ENCODE measurements at places on chromosomes 7 and 10.

GRCh38 chr10:7824251-7824650 is 5.9 kb downstream of the TAF3 start:
- no peak for DNase-seq

DNA sequence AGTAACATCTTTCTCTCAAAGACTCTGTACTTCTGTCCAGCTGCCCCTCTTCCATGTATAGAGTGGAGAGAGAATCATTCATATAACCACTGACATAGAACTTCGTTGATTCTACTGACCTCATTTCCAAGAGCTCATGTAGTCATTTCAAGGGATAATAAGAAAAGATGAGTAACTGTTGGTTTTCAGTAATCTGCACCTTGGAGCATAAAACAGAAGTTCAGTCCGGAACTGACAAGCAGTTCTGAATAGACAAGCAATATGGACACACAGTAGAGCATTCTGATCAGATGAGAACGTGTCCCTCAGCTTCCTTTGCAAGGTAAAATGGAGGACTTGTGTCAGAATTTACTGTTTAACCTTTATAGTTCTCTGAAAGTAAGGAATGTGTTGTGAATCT is 847.1 kb downstream of the REEP3 start:
- DNase-seq = no peak

GRCh38 chr7:129989466-129989865 is 36.7 kb upstream of the UBE2H start:
- no peak for DNase-seq

DNA sequence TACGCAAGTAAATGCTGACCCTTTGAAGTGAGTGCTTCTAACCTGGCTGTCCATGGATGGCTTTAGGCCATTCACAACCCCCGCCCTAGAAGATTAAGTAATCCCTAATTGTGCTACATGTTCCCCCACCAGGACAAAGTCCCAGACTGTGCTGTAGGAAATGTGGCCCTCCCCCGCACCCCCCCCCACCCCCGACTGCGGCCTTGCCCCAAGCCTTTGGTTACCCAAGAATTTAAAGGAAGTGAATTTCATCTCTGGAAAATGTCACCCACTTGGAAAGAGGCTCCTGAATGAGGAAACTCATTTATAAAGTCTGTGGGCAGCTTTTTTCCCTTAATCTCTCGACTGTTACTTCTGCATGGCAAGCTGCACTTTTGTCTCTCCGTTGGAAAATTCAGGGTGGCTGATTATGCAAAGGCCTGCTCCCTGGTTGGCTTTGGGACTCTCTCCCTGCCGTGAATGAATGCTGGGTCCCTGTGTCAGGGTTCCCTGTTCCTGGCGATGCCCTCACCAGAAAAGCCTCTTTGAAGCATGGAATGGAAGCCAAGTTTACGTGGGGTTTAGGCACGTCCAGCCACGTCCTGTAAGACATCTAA is 31.4 kb upstream of the AQP1 start:
- no peak for DNase-seq

DNA sequence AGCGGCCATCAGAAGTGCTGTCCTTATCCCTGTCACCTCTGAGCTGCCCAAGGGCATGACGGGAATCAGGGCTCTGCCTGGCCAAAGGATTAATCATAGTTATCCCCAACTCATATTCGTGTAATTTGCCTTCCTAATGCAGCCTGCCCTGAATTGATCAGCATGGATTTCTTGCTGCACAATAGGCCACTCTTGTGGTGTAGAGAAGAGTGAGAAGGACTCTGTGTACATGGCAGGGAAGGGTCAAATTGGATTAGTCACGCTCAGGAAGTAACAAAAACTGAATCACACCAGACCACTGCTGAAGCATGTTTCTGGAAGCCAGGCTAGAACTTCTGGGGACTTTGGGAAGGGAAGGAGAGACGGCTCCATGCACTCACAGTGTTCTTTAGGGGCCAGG is 227.0 kb downstream of the BUB3 start:
- no peak for DNase-seq

- no peak for DNase-seq
Observed at GRCh38 chr7:77649716-77650349, 46.4 kb upstream of the RSBN1L start.

GRCh38 chr7:116699722-116700120 is 27.7 kb downstream of the MET start:
- DNase-seq = no peak

DNA sequence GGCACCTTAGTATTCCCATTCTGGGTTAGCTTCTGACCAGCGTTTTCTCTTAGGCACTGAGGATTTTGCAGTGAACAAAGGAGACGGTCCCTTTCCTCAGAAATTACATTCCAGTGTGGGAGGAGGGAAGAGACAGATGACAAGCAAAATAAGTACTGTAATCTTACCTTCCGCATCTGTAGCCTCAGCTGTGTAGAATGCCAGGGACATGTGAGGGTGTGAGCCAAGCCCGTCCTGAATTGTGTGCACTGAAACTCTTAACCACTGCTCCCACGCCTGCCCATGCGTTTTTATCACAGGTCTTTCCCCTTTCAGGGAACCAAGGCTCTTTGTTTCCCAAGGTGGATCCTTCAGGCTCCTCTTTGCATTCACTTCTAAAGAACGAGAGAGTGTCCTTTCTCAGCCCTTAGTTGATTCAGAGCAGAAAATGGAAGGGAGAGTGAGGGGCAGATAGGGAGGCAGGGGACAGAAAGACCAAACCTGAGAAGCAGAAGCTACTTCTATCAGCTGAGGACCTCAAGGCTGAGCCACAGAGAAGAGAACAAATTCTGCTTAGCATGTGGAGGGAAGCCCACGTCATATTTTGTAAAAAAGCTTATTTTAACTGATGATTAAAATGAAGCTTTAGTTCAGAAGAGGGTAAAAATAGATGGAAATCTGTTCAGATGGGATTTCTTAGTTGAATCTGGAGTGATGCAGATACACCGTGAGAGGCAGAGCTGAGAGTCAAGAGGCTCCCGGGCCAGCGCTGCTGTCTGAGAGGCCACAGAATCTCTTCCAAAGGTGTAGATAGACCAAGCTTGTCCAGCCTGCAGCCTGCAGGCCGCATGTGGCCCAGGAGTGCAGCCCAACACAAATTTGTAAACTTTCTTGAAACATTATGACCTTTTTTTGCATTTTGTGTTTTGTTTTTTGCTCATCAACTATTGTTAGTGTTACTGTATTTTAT is 122.5 kb downstream of the CCNY start:
- no peak for DNase-seq

GRCh38 chr10:88136712-88137111 is 273.3 kb downstream of the PTEN start:
- no peak for DNase-seq

DNA sequence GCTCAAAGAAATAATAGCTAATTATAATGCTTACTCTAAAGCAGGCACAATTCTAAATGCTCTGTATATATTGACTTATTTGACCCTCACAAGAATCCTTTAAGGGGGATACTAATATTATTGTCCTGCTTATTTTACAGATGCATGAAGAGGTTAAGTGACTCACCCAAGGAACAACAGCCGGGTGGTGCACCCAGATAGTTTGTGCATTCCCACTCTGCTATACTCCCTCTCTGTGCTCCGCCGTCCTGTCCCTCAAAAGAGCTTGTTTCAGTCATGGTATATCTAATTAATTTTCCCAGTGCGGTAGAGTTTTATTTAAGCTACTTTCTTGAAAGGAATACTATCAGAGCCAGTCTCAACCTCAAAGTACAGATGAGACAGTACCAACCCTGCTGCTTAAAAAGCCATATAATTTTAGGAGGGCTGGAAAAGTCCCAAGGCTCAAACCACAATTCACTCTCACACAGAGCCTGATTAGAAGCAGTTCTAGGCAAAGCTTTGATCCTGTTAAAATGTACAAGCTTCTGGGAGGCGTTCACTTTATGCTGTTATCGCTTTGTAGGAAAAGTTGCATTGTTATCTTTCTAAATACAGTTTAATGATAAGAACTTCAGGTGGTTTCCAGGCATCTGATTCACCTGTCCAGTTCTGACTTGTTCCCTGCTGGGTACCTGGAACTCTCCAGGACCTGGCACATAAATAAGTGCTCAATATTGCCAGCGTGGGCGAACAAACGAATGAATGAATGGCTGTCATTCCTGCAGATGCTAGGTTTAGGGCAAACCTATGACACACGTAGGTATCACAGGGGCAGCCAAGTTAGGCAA is 261.5 kb upstream of the KLF14 start:
- DNase-seq = no peak

DNA sequence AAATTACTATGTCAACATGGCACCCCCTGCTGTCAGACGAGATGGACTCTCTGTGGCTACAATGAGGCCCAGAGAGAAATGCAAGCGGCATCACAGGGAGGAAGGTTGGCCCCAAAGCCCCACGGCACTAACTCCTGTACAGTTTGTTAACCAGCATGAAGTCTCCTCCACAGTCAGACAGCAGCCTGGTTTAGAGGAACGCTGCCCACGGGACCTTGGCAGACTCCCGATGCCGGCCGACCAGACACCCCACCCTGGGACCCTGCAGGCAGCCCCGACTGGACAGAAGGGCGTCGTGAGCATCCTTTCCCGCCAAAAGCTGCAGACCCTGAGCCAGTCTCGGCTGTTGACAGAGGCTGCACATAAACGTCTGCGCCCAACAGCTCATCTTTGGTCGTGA is 158.8 kb downstream of the DIP2C start:
- DNase-seq = no peak

DNA sequence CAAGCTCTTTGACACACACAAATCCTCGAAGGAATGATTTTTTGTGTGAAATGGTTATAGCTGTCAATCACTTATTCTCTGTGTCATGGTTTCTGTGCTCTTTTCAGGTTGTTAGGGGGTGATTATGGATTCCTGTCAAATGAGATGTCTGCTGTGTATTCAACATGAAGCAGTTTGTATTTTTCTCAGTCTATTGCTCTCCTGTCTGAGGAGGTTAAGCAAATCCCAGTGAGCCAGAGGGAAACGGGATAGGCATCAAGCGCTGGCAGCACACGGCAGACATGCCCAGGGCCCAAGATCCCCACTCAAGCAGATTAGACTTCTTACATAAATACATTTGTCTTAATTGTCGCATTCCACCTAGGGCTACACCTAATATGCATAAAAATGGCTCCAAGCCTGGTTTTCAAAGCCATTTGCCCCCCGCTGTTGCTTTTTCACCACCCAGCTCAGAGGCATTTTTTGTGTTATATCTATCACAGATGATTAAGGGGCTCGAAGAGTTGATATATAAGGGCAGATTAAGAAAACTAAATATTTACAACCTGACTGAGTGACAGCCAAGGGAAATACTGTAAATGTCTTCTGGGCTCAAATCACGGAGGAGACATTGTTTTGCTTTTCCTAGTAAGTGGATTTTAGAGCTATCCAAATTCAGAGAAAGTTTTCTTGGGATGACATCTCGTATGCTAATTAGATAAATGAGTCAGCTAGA is 192.7 kb upstream of the LRGUK start:
- DNase-seq = no peak

DNA sequence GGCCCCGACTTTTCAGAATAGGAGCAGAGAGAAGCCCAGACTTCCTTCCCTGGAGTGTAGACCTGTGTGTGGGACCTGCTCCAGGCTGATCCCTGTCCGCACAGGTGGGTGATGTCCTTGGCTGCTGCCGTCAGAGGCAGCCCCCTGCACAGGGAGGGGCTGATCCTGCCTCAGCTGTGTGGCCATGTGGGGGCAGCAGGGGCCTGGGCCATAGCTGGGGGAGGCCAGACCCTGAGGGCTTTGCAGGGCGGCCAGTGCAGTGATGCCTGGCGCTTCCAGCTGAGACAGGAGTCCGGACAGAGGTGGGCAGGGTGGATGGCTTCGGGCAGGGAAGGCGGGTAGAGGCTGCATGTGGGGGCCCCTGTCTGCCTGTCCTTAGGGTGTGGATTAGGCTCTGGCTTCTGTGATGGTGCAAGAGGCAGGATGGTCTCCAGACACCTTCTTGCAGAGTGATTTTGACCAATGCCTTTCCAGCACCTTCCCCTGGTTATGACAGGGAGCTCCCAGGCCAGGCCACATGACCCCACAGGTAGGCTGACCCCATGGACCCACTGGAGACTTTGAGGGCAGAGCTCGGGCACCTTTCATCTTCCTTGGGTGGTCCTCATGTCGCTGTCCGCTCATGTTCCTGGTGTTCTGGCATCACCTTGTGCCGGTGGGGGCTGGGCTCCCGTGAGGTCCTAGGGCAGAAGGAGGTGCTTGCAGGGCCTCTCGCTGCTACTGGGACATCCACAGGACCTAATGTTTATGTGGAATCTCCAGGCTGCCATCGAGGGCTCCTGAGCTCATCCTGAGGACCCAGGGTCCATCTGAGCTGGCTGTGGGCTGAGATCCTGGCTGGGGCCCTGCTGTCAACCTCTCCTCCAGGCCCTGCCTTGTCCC is 141.5 kb downstream of the ADCY1 start:
- no peak for DNase-seq
